ENCODE measurements at places on chromosomes 4 and X.
A peak's percentile ranks its signal among the peaks of the same experiment; 100 is the strongest.

GRCh38 chr4:56007154-56007553, 58.4 kb downstream of the CEP135 start:
- no peak overlapping the region for H3K4me3 ChIP-seq
- no peaks in the 10 kb centered on the region for H3K27me3 ChIP-seq

DNA sequence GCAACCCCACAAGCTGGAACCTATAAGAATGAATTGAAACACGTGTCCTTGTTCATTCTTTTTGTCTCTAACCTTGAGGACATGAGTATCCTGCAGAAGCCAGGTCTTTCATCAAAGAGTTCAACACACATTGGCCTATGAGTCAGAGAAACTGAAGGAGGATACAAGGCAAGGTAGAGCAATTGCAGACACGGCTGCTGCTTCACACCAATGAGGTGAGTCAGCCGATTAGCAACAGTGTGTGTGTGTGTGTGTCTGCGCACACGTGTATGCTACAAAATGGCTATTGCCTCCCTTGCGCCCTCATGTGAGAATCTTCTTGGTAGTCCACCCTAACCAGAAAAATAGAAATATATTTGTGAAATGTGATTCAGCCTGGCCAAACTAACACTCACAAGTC, 1477.7 kb upstream of the IGFBP7 start:
- no peak overlapping the region for H3K27ac ChIP-seq
- no peak for DNase-seq
- no peaks in the 10 kb centered on the region for H3K36me3 ChIP-seq
- no peak overlapping the region for H3K4me3 ChIP-seq
- no peaks in the 10 kb centered on the region for H3K4me1 ChIP-seq
- no peaks in the 10 kb centered on the region for H3K27me3 ChIP-seq

GRCh38 chr4:80840396-80840795, 190.1 kb upstream of the BMP3 start:
- H3K27me3 ChIP-seq: no peaks in the 10 kb centered on the region
- H3K4me1 ChIP-seq: no peaks in the 10 kb centered on the region
- no peaks in the 10 kb centered on the region for H3K36me3 ChIP-seq
- H3K27ac ChIP-seq: no peak overlapping the region
- no peak overlapping the region for H3K4me3 ChIP-seq

- peaks cover 3% of the 10 kb centered on the region for H3K4me1 ChIP-seq
- H3K27me3 ChIP-seq: no peaks in the 10 kb centered on the region
- H3K27ac ChIP-seq: no peak overlapping the region
- H3K4me3 ChIP-seq: no peak overlapping the region
Measured at GRCh38 chr4:156036496-156036895, 82.8 kb upstream of the CTSO start.

DNA sequence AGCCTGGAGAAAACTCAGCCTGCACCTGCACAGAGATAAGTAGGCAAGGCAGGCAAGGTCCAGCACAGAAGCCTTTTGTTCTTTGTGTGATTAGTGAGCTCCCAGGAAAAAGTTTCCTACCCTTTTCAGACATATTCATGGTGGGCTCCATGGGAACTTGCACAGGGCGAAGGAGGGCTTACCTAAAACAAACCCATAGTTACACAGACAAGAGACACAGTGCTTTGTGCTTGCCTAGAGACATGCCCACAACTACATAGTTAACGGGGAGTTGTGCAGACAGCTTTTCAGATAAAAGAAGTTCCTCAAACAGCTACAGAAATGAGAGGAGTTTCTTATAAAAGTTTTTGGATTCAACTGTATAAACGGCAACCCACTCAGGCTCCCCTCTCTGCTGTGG, 180.5 kb downstream of the GLUD2 start:
- no peaks in the 10 kb centered on the region for H3K27me3 ChIP-seq
- no peak for DNase-seq

GRCh38 chrX:108245462-108245861, 153.9 kb downstream of the ATG4A start:
- H3K27ac ChIP-seq: no peak overlapping the region
- no peak overlapping the region for H3K4me3 ChIP-seq
- H3K27me3 ChIP-seq: no peaks in the 10 kb centered on the region
- peak; percentile 49 for DNase-seq
- H3K36me3 ChIP-seq: no peaks in the 10 kb centered on the region

GRCh38 chr4:106615410-106615945, 246.9 kb upstream of the GIMD1 start:
- no peaks in the 10 kb centered on the region for H3K27me3 ChIP-seq
- no peak overlapping the region for H3K27ac ChIP-seq
- no peak for DNase-seq
- H3K4me1 ChIP-seq: no peaks in the 10 kb centered on the region
- H3K36me3 ChIP-seq: no peaks in the 10 kb centered on the region

GRCh38 chr4:96039217-96039616, 199.3 kb downstream of the PDHA2 start:
- no peak for DNase-seq
- no peaks in the 10 kb centered on the region for H3K4me1 ChIP-seq
- H3K4me3 ChIP-seq: no peak overlapping the region

GRCh38 chr4:1274871-1275270, 14.8 kb upstream of the MAEA start:
- no peak for DNase-seq
- no peak overlapping the region for H3K4me3 ChIP-seq
- H3K4me1 ChIP-seq: no peaks in the 10 kb centered on the region
- no peak overlapping the region for H3K27ac ChIP-seq

- no peaks in the 10 kb centered on the region for H3K27me3 ChIP-seq
- no peaks in the 10 kb centered on the region for H3K4me1 ChIP-seq
- DNase-seq: peak; percentile 28
- H3K36me3 ChIP-seq: no peaks in the 10 kb centered on the region
- no peak overlapping the region for H3K4me3 ChIP-seq
Measured at GRCh38 chr4:6230827-6231662, 30.7 kb upstream of the JAKMIP1 start.

- H3K4me1 ChIP-seq: no peaks in the 10 kb centered on the region
- no peak overlapping the region for H3K4me3 ChIP-seq
- no peaks in the 10 kb centered on the region for H3K27me3 ChIP-seq
Measured at GRCh38 chr4:17055788-17056187, 157.3 kb upstream of the LDB2 start.

- no peak overlapping the region for H3K4me3 ChIP-seq
- H3K27me3 ChIP-seq: no peaks in the 10 kb centered on the region
- H3K4me1 ChIP-seq: no peaks in the 10 kb centered on the region
- DNase-seq: no peak
Measured at GRCh38 chrX:66674506-66674905, 35.6 kb upstream of the EDA2R start.

GRCh38 chrX:72373136-72373535, 67.4 kb upstream of the CITED1 start:
- no peaks in the 10 kb centered on the region for H3K4me1 ChIP-seq
- no peak for DNase-seq
- H3K27ac ChIP-seq: no peak overlapping the region
- H3K4me3 ChIP-seq: no peak overlapping the region
- H3K36me3 ChIP-seq: no peaks in the 10 kb centered on the region
- H3K27me3 ChIP-seq: no peaks in the 10 kb centered on the region

GRCh38 chr4:33334416-33334815, 2614.2 kb downstream of the PCDH7 start:
- no peaks in the 10 kb centered on the region for H3K27me3 ChIP-seq
- H3K36me3 ChIP-seq: no peaks in the 10 kb centered on the region
- no peak overlapping the region for H3K4me3 ChIP-seq

GRCh38 chr4:43765514-43765913, 683.1 kb downstream of the KCTD8 start:
- no peaks in the 10 kb centered on the region for H3K4me1 ChIP-seq
- no peaks in the 10 kb centered on the region for H3K27me3 ChIP-seq
- no peak overlapping the region for H3K4me3 ChIP-seq
- H3K36me3 ChIP-seq: no peaks in the 10 kb centered on the region

- no peak overlapping the region for H3K27ac ChIP-seq
- no peaks in the 10 kb centered on the region for H3K36me3 ChIP-seq
- H3K4me1 ChIP-seq: no peaks in the 10 kb centered on the region
Measured at GRCh38 chrX:111521169-111521568, 9.7 kb downstream of the SERTM2 start.

- no peaks in the 10 kb centered on the region for H3K27me3 ChIP-seq
- H3K4me1 ChIP-seq: no peaks in the 10 kb centered on the region
- DNase-seq: peak; percentile 82
- peak overlapping the region; percentile 79 for H3K27ac ChIP-seq
- no peak overlapping the region for H3K4me3 ChIP-seq
Measured at GRCh38 chrX:69305333-69306062, 140.2 kb upstream of the PJA1 start.

GRCh38 chrX:65772842-65773241, 105.4 kb downstream of the MSN start:
- H3K27ac ChIP-seq: no peak overlapping the region
- no peaks in the 10 kb centered on the region for H3K4me1 ChIP-seq
- no peaks in the 10 kb centered on the region for H3K27me3 ChIP-seq
- H3K36me3 ChIP-seq: no peaks in the 10 kb centered on the region
- no peak for DNase-seq

DNA sequence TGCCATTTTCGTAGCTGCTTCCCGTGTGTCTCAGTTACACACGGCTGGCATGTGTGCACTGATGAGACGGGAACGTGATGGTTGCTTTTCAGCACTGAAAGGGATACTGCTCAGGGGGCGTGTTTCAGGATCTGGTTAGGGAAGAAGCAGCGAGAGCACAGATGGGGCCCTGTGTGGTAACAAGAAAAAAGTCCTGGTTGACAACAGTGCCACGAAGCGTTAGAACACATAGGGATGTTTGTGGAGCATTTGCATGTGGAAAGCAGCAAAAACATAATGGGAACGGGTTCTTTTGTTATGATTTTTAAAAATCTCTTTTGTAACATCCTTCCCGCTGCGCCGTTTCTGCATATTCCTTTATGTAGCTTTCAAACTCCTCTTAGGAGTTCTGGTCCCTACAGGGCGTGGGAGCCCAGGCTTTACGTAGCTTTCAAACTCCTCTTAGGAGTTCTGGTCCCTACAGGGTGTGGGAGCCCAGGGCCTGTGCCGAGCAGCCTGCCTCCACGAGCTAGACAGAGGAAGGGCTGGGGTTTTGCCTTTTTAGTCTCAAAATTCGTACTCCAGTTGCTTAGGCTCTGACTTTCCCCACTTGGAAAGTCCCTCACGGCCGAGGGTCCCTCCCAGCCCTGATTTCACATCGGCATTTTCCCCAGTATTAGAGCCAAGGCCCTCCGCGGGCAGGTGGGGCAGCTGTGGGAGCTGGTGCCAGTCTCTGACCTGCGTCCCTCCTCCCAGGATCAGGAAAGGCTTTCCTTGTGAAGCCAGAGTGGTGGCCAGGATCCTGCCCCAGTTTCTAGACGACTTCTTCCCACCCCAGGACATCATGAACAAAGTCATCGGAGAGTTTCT, 11.0 kb upstream of the MSANTD1 start:
- no peak overlapping the region for H3K4me3 ChIP-seq
- DNase-seq: no peak
- H3K27me3 ChIP-seq: no peaks in the 10 kb centered on the region
- no peaks in the 10 kb centered on the region for H3K4me1 ChIP-seq

DNA sequence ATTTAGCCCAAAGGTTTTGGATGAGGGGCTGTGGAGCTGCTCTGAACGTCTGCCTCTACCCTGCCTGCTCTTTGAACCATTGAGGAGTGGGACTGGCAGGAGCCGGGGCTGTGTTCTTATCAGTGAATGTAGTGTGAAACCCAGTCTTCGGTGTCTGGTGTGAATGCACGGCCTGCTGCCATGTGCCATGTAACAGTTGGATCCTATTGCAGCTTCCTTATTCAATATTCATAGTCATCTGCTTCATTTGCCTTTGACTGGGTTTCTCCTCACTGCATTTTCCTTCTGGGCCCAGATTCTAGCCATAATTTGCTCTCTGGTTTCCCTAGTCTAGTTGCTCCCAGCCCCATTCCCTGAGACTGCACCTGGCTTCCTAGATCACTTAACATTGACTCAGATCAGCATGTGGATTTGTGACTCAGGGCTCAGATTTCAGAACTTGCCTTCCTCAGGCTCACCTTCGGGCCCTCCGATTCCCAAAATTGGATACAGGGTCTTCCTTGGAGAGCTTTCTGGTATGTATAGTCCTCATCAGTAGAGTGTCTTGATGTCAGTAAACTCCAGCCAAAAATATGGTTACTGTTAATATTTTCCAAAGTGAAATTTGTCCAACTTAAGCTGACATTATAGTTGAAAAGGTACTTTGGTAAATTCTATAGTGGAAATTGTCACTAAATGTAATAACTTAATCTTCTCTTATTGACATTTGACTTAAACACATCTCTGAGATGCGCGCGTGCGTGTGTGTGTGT, 94.0 kb upstream of the DDIT4L start:
- no peak overlapping the region for H3K4me3 ChIP-seq
- no peak overlapping the region for H3K27ac ChIP-seq
- H3K27me3 ChIP-seq: no peaks in the 10 kb centered on the region

- DNase-seq: no peak
- H3K27ac ChIP-seq: no peak overlapping the region
- H3K36me3 ChIP-seq: no peaks in the 10 kb centered on the region
- H3K4me3 ChIP-seq: no peak overlapping the region
Measured at GRCh38 chr4:188232428-188232827, 93.2 kb downstream of the TRIML1 start.

- no peak for DNase-seq
- no peaks in the 10 kb centered on the region for H3K27me3 ChIP-seq
- no peaks in the 10 kb centered on the region for H3K36me3 ChIP-seq
- H3K27ac ChIP-seq: no peak overlapping the region
- H3K4me1 ChIP-seq: no peaks in the 10 kb centered on the region
Measured at GRCh38 chr4:29453303-29453820, 1266.8 kb upstream of the PCDH7 start.

- DNase-seq: peak; percentile 51
- H3K27ac ChIP-seq: no peak overlapping the region
- H3K4me3 ChIP-seq: no peak overlapping the region
- no peaks in the 10 kb centered on the region for H3K27me3 ChIP-seq
Measured at GRCh38 chrX:32530802-32531403, 680.4 kb downstream of the DMD start.

GRCh38 chr4:110622841-110623717, at the start of gene PITX2:
Gene PITX2, minus strand, starts transcription at chr4:110623077. Its CDS starts 617 bp downstream, at chr4:110622460.
- peak; percentile 100 for DNase-seq
- H3K4me1 ChIP-seq: peaks cover 8% of the 10 kb centered on the region
- H3K27me3 ChIP-seq: peaks cover 35% of the 10 kb centered on the region
- H3K27ac ChIP-seq: no peak within 1 kb of the TSS

GRCh38 chrX:18674417-18674787, 2.5 kb upstream of the RS1 start:
- no peaks in the 10 kb centered on the region for H3K36me3 ChIP-seq
- H3K27me3 ChIP-seq: no peaks in the 10 kb centered on the region
- H3K27ac ChIP-seq: no peak overlapping the region
- H3K4me3 ChIP-seq: peak overlapping the region; percentile 75
- peak; percentile 67 for DNase-seq

GRCh38 chrX:39163581-39164126, 362.4 kb downstream of the MID1IP1 start:
- no peaks in the 10 kb centered on the region for H3K27me3 ChIP-seq
- H3K4me1 ChIP-seq: no peaks in the 10 kb centered on the region
- H3K27ac ChIP-seq: no peak overlapping the region

GRCh38 chrX:39030636-39031035, 229.4 kb downstream of the MID1IP1 start:
- no peak overlapping the region for H3K27ac ChIP-seq
- no peaks in the 10 kb centered on the region for H3K27me3 ChIP-seq
- no peak for DNase-seq
- H3K4me1 ChIP-seq: no peaks in the 10 kb centered on the region
- H3K36me3 ChIP-seq: no peaks in the 10 kb centered on the region

GRCh38 chrX:38649221-38649620, 87.9 kb downstream of the TSPAN7 start:
- H3K4me3 ChIP-seq: no peak overlapping the region
- H3K4me1 ChIP-seq: no peaks in the 10 kb centered on the region
- H3K27me3 ChIP-seq: no peaks in the 10 kb centered on the region
- H3K36me3 ChIP-seq: no peaks in the 10 kb centered on the region
- H3K27ac ChIP-seq: no peak overlapping the region
- DNase-seq: no peak

- no peaks in the 10 kb centered on the region for H3K27me3 ChIP-seq
- H3K27ac ChIP-seq: no peak overlapping the region
- no peak overlapping the region for H3K4me3 ChIP-seq
- DNase-seq: no peak
Measured at GRCh38 chr4:187235456-187236170, 512.0 kb upstream of the FAT1 start.
